RCC 7860 (cell line): ENCODE measurements at places on chromosomes 2 and 18.

DNA sequence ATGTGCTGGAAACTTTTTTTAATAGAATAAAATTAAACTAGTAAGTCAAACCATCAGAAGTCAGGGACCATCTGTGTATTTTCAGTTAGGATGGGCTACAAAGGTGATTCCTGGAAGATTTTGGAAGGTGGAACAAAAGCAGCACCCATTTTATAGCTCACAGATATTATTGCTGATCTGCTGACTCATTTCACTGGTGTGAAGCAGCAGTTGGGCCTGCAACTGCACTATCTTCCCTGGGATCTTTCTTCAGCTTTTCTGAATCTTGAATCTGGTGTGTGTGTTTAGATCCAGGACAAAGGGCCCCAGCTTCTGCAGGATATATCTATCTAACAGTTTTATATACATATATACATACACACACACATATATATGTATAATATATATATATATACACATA is 35.6 kb upstream of the BCL11A start:
- DNase-seq: no peak

DNA sequence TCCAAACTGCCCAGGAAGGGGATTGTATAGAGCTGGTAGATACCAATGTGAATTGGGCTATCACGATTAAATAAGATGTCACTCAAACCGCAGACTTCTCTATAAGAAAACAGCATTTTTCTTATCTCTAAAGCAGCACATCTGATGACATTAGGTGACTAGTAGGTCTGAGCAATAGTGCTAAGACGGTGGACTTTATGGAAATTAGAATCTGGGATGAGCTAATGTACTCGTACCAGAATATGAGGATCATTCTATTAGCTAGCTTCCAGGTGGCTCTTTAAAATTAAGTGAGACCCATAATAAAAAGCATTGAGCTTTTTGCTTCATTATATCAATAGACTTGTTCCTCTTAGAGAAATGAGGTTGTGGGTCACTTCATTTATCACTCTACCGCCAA is 130.0 kb upstream of the MC4R start:
- DNase-seq: no peak

DNA sequence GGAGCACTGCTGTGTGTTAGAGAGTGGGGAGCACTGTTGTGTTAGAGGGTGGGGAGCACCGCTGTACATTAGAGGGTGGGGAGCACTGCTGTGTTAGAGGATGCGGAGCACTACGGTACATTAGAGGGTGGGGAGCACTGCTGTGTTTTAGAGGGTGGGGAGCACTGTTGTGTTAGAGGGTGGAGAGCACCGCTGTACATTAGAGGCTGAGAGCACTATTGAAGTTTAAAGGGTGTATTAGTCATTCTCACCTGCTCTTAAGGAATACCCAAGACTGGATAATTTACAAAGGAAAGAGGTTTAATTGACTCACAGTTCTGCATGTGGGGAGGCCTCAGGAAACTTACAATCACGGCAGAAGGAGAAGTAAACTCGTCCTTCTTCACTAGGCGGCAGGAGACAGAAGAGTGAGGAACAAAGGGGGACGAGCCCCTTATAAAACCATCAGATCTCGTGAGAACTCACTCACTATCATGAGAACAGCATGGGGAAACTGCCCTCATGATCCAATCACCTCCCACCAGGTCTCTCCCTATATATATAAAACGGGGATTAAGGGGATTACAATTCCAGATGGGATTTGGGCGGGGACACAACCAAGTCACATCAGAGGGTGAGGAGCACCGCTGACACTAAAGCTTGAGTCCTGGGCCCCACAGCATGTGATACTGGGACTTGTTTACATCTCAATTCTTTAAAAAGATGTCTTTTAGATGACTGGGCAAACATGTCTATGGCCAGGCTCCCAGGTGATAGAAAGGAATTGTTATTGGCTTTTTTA is 19.5 kb upstream of the AGXT start:
- DNase-seq: no peak

- DNase-seq: no peak
Observed at GRCh38 chr2:221571551-221572218, 419 bp downstream of the EPHA4 start.

- no peak for DNase-seq
Observed at GRCh38 chr18:57814555-57814954, 11.4 kb upstream of the ATP8B1 start.

GRCh38 chr2:111122631-111123421 is 2.1 kb downstream of the BCL2L11 start:
- peak; percentile 65 for DNase-seq

GRCh38 chr2:18049325-18049724 is 170.9 kb downstream of the KCNS3 start:
- no peak for DNase-seq

GRCh38 chr2:216629784-216630183 is 3.4 kb upstream of the IGFBP2 start:
- no peak for DNase-seq

- no peak for DNase-seq
Observed at GRCh38 chr2:231458368-231458767, 5.9 kb downstream of the NCL start.

- peak; percentile 59 for DNase-seq
Observed at GRCh38 chr18:26549263-26550094, 1.1 kb upstream of the KCTD1 start.

- DNase-seq: no peak
Observed at GRCh38 chr2:127829845-127830246, 18.9 kb upstream of the WDR33 start.

DNA sequence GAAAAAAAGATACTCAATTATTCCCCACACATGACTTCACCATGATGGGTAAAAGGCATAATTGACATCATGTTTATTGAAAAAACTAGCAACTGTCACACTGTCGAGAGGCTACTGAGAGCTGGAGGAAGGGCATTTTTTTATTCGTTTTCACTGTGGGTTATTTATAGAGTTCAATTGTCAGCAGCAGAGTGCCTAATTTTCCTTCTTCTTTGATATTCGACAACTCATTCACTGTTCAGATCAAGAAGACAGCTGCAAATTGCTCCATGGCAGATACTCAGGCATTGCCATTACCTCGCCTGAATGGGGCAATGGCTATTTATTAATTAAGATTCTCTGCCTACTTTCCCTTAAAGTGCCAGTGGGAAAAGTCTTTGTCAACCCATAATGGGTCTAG is 197.5 kb upstream of the NRP2 start:
- DNase-seq: no peak

DNA sequence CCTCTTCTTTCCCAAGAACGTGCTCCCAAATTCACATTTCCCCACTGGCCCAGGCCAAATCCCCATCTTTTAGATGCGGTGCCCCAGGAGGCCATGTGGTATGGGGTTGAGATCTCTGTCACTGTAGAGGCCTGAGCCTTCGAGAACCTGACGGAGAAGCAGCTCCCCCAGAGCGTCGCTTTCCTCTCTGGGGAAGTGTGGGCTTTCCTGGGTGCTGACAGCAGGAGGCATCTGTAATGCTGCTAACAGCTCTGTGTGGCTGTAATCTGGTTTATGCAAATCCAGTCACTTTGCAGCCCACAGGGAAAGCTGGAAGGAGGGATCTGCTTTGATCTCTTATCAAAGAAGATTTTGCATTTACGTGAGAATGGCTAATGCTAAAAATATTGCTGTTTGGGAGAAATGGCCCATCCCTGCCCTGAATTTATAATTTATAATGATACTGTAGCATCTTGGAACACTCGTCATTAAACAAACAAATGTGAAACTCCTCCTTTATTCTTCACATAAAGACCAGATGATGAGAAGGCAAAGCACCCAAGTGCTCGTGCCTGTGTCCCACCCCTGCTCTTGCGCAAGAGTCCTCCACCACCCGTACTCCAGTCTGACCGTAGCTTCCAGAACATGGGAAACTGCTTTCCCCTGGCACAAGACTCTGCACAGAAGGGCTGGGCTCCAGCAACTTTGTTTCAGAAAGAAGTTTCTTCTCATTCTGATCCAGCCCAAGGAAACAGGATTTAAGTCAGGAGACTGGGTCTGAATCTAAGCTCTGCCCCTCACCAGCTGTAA is 109.9 kb upstream of the EPC2 start:
- no peak for DNase-seq

GRCh38 chr2:56382466-56382865 is 198.7 kb downstream of the CCDC85A start:
- DNase-seq: no peak

GRCh38 chr2:99552529-99552928 is 62.7 kb upstream of the REV1 start:
- no peak for DNase-seq

DNA sequence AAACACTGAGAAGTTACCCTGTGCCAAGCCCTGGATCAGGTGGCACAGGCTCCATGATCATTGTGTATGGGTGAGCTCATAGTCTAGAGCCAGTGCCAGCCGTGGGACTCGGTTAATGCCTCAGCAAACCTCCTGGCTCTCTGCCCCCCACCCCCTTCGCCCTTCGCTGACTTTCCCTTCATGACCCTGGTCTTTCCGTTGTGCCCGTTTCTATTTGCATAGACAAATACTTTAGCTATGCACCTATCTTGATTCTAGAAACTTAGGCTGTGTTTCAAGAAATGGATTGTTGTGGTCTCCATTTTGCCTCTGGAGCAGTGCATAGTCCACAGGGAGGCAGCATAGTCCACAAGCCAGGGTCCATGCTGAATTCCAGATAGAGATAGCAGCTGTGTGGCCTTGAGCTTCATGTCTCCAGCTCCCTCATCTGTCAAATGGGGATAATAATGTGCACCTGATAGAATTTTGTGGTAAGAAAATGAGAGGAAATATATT is 44.8 kb upstream of the KDM3A start:
- DNase-seq: no peak

DNA sequence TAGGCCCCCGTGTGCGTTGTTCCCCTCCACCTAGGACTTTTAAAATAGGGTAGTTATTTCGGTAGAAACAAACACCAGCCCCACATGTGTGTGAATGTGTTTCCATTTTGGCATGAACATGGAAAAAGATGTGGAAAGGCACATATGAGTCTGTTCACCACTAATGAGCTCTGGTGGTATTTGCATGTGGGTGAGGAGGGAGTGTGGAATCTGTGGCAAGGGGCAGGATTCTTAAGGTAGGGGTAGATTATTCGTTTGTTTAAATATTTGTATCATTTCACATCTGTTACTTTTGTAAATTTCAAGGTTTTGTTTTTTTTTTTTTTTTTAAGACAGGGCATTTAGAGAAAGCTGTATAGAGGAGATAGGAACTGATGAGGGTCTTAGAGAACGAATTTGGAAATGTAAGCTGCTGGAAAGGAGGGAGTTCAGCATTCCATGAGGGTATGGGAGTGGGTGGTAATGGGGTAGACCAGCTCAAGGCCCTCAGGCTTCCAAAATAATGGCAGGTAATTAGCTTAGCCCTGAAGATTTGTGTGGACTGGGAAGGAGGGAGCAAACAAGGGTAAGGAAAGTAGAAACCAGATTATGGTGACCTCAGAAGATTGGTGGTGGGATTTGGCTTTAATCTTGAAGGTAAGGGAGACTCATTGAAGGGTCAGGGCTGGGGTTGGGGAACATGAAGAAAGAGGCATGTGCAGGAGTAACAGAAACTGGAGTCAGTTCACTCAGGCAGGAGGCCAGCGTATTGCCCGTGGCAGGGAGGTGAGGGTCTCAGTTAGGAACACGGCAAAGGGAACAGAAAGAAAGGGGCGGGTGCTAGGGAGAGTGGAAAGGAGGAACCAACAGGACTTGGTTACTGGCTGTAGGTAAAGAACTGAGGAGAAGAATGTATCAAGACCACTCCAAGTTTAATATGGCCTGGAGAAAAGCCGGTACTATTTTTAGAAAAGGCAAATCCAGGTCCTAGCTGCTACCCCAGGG is 123.6 kb downstream of the PLB1 start:
- no peak for DNase-seq

DNA sequence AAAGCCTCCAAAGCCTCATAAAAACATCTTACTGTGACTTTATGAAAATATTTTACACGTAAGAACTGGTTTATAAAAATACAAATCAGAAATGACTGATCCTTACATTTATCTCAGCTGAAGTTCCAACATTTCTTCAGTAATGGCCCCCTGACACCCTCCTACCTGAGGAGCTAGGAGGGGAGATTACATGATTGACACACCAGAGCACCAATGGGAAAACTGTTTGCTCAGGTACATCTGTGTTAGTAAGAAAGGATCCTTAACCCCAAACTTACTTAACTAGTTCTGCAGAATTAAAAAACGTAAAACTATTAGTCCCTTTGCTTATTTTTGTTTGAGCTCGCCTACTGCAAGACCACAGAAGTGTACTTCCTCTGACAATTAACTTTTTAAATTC is 27.0 kb downstream of the ENOSF1 start:
- DNase-seq: no peak

- no peak for DNase-seq
Observed at GRCh38 chr2:70369082-70369481, 67.2 kb upstream of the FAM136A start.

GRCh38 chr2:8819194-8819593 is 18.2 kb downstream of the KIDINS220 start:
- peak; percentile 28 for DNase-seq

GRCh38 chr2:224208443-224208842 is 169.4 kb upstream of the SERPINE2 start:
- no peak for DNase-seq

- no peak for DNase-seq
Observed at GRCh38 chr2:99700482-99701398, 210.9 kb upstream of the REV1 start.

- DNase-seq: no peak
Observed at GRCh38 chr18:31516437-31516836, 18.5 kb downstream of the DSG2 start.

- peak; percentile 12 for DNase-seq
Observed at GRCh38 chr2:88690591-88691338, 708 bp upstream of the RPIA start.

DNA sequence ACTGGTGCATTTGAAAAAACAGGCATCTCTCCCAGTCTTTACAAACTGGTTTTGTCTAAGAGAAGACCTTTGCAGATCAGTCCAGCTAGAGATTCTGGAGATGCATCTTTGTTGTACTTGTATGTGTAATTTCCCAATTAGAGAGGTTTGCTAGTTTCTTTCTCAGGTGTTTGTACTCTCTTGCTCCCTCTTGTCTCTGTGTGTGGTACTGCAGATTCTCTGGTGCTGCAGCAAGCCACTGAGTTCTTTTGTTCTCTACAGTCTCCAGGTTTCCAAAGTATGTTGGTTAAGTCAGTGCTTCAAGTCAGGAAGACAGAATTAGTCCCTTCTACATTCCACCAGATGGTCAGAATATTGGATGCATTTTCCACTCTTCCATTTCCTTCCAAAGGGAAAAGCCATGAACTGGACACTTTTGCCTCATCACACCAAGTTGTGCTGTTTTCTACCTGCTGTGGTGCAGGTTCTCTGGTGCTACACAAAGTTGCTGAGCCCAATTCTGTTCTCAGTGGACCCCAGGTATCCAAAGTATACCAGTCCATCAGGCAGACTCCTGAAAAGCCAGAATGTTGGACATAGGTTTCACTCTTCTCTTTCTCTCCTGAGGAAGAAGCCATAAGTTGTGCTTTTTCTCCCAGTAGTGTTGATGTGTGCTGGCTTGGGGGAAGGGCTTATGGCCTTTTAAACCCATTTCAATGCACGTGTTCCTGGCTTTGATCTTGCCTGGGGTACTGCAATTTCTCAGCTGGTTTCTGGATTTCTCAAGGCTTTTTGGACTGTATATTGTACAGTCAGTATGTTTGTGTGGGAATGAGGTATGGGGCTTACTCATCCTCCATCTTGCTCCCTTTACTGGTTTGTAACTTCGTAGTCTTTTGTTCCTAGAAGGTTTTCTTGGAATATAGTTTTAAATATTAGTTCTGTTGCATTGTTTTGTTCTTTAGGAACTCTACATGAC is 29.8 kb downstream of the EPC2 start:
- DNase-seq: no peak

GRCh38 chr2:240994171-240994896 is 4.1 kb upstream of the SNED1 start:
- no peak for DNase-seq
